ENCODE measurements at places on chromosomes 7 and 10.
A peak's percentile ranks its signal among the peaks of the same experiment; 100 is the strongest.

DNA sequence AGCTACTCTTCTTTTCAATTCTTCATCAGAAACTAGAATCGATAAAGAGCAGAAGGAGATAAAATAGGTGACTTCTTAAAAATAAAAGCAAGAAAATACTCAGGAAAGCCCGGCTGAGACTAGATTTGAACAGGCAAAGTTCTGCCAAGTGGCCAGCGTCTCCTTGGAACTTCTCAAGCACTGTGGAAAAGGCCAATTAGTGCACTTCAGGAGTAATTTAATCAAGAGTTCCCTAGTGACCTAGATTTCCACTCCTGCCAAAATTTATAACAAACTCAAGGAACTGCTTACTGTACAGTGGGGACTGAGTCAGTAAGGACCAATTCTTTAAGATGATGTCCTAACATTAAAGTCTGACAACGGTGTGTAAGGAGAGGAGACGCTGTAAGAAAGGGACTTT, 57.3 kb downstream of the CHCHD3 start:
- DNase-seq = no peak

GRCh38 chr10:86260564-86260963, 106.0 kb downstream of the GRID1 start:
- no peak for DNase-seq

DNA sequence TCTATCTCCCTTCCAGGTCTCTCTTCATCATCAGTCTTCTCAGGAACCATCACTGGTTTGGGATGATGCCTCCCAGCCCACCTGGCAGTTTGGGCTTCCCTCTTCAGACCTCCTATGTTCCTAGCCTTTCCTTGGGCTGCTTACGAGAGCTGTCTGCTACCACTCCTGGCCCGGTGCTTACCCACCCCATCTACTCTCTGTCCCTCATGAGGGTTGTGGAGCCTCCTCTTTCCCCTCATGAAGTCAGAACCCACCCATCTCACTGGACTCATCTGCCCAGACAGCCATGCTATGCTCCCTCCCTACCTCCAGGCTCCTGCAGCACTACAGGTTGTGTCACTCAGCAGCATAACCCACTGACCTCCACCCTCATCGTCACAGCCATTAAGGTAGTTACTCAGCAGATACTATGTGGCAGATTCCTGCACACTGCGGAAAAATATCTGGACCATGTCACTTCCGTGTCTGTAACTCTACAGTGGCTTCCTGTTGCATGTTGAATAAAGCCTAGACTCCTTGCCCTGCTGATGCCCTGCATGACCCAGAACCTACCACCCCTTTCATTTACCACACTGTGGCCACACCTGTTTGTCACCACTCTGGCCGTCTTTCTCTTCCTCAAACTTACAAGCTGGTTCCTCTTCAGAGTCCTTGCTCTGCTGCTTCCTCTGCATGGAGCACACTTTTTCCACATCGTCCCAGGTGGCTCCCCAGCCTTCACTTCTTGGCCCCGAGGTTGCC, 2.0 kb downstream of the DBNL start:
- DNase-seq = no peak

- DNase-seq = no peak
These were observed 79.5 kb downstream of the PARP12 start for GRCh38 chr7:139982927-139983920.

DNA sequence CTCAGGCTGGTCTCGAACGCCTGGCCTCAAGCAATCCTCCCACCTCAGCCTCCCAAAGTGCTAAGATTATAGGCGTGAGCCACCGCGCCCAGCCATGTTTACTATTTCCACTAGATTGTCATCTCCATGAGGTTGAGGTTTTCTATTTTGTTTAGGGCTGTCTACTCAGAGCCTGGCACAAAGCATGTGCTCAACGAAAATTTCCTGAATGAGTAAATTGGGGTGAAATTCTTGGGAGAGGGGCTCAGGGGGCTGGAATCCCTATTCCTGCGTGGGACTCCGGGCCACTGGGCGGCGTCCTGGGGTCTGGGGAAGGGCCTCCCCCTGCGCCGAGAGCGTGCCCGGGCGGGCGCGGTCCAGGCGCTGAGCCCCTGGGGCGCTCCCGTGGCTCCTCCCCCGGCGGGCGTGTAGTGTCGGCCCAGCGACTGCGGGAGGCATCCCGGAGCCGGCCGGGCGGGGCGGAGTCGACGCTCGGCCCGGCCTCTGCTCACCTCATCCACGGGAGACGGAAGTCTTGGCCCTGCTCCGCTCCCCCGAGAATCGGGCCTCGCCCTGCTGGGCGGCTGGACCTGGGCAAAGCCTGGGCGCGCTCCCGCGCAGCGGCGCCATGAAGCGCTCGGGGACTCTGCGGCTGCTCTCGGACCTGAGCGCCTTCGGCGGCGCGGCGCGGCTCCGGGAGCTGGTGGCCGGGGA, at the start of gene HPS6:
Gene HPS6, plus strand, starts transcription at position 482 of the 693 bp plus-strand sequence. Its CDS starts 126 bp downstream, at position 608.
- peak; percentile 95 for DNase-seq

- no peak for DNase-seq
These were observed 20.0 kb downstream of the GNA12 start for GRCh38 chr7:2824026-2824677.

DNA sequence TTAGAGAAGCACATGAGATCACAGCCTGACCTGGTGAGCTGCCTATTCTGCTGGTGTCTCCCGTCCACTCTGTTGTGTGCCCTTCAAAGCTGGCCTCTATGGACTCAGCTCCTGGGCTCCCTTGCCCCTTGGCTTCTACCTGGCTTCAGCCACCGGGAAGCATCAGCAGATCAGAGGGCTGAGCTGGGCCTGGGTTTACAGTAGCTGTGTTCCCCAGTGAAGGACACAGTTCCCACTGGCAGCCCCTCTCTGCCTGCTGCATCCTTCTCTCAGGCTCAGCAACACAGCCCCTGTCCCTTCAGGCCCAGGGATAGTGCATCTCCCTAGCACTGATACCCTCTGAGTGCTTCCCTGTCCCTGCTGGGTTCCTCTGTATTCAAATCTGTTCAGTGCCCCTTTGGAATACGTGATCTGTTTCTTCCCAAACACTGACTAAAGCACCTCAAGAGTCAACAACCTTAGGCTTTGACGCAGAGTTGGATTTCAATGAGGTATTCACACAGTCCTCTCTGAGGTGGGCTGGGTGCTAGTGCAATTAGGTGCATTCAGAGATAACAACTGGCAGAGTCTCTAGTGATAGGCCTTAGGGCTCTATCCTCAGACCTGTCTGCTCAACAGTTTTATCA, 109.8 kb downstream of the GRID1 start:
- DNase-seq = no peak

DNA sequence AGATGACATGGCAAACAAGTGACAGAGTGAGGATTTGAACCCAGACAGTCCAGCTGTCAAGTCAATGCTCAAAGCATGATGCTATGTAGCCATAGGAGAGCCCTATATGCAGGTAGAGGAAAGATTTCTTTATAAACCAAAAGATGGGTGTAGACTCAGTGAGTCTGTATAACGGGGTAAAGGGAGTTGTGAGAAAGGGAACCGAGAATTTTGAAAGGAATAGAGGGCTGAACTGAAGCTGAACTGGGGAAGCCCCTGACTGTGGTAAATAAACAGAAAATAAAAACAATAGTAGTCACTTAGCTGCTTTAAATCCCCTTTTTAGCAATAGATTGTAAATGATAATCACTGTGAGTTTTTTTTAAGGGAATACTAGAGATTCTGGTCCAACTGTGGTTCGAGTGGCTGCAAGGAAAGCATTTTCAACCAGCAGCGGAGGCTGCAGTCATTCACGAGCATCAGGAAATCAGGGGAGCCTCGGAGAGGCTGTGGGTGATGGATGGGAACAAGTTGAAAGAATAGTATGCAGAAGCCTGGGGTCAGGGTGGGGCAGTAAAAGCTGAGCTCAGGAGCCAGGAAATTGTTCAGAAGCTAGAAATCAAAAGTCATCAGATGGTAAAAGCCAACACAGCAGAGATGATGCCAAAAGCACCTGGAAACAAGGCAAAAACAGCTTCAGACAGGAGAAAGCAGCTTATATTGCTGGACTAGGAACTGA, 393.5 kb downstream of the GFRA1 start:
- DNase-seq = no peak

DNA sequence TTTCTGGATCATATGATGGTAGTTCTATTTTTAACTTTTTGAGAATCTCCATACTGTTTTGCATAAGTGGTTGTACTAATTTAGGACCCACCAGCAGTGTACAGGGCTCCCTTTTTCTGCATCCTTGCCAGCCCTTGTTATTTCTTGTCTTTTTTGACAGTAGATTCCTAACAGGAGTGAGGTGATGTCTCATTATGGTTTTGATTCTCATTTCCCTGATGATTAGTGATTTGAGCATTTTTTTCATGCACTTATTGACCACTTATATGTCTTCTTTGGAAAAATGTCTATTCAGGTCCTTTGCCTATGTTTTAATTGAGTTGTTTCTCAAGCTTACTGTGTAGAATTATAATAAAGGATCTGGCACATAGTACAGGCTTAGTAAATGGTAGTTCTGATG, 238.8 kb upstream of the BMPER start:
- DNase-seq = no peak

DNA sequence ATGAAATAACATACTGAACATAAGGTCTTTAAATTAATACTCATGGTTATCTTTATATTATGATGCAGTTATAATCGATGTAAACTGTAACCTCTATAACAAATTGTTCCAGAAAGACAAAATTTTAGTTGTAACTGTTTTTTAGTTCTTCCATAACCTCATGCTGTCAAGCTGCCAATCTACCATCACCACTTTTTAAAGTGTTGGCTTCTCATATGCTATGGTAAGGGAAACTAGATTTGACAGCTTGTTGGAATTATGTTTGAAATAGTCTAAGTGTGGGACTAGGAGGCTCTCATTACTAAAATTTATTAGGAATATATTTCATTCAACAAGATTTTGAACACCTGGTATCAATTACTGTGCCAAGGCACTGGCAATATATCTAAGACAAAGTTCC, 105.4 kb downstream of the NRBF2 start:
- no peak for DNase-seq

GRCh38 chr7:150727381-150727780, 9.8 kb upstream of the GIMAP5 start:
- no peak for DNase-seq

- no peak for DNase-seq
These were observed 21.4 kb downstream of the TSPAN13 start for GRCh38 chr7:16774986-16775385.

DNA sequence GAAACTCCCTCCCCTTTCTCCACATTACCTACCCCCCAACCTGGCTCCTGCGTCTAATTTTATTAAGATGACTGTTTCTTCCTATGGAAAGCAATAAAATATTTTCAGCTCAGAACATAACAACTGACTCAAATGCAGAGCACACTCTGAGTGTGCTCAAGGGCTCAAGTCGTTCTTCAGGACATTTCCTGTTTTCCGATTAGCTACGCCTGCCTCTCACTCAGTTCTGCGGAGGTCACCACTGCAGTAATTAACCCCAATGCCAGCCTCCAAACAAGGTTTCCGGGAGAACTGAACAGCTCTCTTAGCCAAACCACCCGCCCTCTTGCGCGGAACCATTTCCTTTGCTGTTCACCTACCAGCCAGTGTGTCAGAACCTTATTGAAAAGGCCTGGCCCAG, 19.3 kb downstream of the MYOF start:
- DNase-seq = no peak

DNA sequence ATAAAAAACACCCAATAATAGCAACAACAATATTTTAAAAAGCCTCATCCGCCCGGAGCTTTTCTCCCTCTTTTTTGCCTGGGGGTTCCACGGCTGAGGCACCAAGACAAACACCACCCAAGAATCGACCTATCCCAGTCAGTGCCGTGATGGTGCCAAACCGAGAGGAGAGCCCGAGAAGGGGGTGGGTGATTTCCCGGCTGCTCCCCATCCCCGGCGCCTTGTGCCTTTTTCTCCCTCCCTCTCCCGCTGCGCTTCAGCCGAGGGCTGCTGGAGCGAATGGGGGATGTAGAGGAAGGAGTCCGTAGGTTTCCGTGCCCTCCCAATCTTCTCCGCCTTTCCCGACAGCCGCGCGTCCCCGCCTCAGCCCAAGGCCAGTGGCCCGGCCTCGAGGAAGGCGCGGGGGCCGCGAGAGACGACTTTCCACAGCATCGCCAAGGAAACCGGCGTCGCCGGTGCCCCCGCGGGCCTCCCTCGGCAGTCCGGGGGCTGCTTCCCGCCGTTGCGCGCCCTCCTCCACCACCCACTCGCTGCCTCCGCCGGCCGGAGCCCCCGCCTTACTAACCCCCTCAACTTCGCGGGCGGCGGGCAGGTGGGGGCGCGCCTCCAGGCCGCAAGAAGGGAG, 1.3 kb downstream of the EGR2 start:
- DNase-seq = peak; percentile 29

DNA sequence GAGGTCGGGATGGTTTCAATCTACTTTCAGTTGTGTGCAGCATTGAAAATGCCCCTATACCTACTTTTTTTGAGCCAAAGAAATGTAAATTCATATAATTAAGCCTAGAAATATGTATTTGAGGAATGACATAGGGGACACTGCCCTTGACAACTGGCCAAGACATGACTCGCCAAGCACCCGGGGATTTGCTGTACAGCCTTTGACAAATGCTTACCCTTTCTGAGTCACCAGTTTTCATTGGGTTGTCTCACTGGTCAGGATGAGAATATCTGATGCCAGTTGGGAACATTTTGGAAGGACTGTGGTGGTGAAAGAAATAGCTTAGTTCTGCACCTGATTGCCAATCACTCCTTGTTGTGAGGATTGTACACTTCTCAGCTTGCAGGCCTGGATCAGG, 166.8 kb upstream of the HABP2 start:
- DNase-seq = no peak

GRCh38 chr7:78315119-78315518, 516.5 kb downstream of the PHTF2 start:
- DNase-seq = no peak

DNA sequence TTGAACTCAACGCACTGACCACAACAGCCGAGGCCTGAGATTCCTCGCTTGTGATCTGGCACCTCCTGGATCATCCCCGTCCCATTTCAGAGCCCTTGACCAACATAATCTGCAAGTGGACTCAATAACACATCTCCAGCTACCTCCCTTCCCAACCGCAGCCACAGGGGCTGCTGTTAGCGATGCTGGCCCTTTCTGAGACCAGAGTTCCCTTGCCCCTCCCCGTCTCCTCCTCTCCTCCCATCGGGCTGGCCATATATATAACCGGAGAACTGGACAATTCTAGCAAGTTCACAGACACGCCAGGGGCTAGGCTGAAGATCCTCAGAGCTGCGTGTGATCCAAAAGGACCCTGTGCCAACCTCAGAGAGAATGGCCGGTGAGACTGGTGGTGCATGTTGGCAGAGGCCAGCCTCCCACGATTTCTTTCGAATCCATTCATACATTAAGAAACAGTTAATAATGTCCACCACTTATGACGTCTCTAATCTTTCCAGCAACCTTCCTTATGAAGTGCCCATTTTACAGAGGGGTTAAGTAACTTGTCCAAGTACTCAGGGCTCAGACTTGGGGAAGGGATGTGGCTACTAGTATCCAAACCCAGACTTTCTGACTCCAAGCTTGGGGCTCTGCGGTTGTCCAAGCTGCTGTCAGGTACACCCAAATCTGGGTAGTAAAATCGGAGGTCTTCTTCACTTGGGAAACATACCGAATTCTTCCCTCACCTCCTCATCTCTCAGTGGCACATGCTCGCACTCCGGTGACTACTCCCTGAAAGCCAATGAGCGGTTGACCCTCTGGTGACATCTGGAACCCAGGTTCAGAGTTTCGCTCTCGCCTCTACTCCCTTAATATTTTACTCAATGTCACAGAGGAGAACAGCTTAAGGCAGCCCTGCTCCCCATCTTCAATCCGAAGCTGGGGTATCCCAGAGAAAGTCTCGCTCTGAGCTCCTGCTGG, 11.2 kb upstream of the FEZF1 start:
- peak; percentile 42 for DNase-seq

GRCh38 chr7:129514683-129515082, 12.4 kb downstream of the SMKR1 start:
- no peak for DNase-seq

Measured in iPS-NIHi11 (cell line).